Sciatic nerve (tissue), 2 donors: ENCODE measurements at places on chromosomes 3 and 15. TPM values are rescaled to one million over a fixed set of nuclear protein-coding genes. Genes with fewer than 3 reads are reported as not detected.

- no peak for DNase-seq
Observed at GRCh38 chr15:93060336-93061248, 28.4 kb downstream of the RGMA start.

DNA sequence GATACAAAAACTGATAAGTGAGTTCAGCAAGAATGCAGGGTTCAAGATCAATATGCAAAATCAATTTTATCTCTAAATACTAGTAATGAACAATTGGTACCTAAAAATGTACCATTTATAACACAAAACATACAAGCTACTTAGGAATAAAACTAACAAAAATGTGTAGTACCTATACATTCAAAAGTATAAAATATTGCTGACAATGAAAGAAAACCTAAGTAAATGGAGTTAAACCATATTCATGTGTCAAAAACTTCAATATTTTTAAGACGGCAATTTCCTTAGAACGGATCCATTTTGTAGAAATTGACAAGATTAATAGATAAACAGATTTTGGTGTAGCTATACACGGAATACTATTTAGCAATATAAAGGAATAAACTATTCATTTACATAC is 343.1 kb upstream of the CCDC54 start:
- DNase-seq, result no peak

DNA sequence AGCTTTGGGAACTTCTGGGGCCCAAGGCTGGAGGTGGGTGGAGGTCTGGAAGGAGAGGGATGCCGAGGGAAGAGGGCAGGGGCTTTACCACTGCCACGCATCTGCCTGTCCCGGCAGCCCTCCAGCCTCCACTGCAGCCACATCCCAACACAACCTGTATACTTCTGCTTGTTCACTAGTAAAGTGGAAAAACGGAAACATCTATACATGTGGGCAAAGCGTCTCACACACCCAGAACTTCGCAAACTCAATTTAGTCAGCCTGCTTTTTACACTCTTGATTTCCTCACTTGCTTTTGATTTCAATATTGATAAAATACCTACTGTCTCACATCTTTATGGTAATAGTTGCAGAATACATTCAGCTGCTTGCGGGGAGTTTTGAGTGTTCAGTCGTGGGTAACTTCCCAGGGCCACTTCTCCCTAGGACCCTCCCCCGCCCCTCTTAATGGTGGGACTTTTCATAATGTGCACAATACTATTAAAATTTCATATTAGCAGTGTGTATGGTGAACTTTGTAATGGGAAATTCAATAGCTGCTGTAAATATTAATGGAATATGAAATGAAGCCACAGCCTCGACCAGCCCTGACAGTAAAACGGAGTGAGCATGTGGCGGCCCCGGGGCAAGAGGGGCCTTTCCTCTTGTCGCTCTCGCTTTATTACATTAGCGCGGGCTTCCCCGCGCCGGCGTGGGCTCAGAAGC is 85.2 kb downstream of the NR2F2 start:
- no peak for DNase-seq

DNA sequence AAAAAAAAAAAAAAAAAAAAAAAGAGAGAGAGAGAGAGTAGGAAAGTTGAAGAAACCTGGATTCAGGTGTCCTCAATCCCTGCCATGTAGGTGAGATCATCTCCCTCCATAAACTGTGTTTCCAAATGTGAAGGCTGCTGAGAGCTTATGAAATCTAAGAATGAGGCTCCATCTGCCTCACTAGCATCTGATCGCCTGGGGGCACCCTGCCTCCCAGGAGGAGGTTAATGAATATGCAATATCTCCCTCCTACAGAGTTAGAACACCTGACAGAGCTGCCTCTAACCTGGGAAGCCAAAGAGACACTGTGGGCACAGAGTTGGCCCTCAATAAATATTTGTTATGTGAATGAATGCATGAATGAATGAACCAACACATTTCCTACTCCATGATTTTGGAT is 23.8 kb upstream of the ZNF148 start:
- no peak for DNase-seq

- no peak for DNase-seq
Observed at GRCh38 chr3:12356996-12357395, 68.1 kb downstream of the PPARG start.

Gene CCDC39
- 0.58 TPM for total RNA-seq

- DNase-seq, result no peak
Observed at GRCh38 chr3:162770551-162770950, 1273.9 kb downstream of the OTOL1 start.

GRCh38 chr15:77504306-77504705 is 83.6 kb downstream of the HMG20A start:
- DNase-seq, result no peak

DNA sequence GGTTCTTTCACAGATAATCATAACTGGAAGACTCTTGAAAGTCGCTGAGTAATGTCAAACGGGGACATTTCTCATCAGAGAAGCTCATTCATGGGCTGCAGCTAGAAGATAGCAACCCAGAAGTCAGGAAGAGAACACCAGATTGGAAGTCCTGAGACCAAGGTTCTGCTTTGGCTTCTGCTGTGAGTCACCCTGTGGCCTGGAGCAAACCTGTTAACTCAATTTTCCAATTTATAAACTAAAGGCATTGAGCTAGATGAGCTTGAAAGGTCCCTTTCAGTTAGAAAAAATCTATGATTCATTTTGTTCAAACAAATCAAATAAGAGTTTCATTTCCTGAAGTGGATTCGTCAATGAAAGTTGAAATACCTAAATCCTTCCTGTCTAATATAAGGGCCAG is 402.2 kb downstream of the EPHB1 start:
- no peak for DNase-seq

Gene CLN6
- 15.0 TPM for total RNA-seq

Gene RTP3
- total RNA-seq, result not detected

Gene FEZF2
- total RNA-seq, result not detected
